ENCODE measurements at places on chromosomes 4 and X.

DNA sequence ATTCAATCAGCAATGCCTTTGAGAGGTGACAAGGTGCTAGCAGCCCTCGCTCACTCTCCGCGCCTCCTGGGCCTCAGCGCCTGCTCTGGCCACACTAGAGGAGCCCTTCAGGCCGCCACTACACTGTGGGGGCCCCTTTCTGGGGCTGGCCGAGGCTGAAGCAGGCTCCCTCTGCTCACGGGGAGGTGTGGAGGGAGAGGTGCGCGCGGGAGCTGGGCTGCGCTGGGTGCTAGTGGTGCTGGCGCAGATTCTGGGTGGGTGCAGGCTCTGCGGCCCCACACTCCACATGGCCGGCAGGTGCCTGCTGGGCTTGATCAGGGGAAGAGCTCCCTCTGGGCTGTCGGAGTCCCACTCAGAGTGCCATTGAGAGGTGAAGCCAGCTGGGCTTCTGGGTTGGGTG, 351.0 kb downstream of the GASK1B start:
- DNase-seq = no peak

GRCh38 chrX:21167494-21167893, 206.7 kb upstream of the CNKSR2 start:
- DNase-seq = no peak

DNA sequence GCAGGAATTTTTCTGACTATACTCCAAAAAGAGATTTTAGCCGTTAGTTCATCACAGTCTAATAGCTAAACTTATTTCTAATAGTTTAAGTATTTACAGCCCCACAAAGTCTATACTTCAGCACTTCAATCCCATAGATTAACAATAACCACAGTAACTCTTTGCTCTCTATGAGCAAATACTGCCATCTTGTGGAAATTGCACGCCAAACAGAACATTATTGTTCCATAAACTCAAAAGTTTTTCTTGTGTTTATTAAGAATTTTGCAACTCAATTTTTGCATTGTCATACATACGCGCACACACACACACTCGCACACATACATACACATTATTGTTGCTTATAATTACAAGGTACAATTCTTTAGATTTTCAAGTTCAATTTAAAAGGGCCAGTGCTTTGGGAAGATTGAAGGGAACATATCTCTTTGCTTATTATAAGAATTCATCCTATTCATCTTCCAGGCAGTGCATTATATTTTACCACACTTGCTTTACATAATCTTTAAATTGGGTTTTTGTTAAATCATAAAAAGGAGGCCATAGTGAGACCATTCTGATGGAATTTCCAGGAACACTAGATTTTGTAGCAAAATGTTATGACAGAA, 63.8 kb upstream of the ATOH1 start:
- peak; percentile 14 for DNase-seq

DNA sequence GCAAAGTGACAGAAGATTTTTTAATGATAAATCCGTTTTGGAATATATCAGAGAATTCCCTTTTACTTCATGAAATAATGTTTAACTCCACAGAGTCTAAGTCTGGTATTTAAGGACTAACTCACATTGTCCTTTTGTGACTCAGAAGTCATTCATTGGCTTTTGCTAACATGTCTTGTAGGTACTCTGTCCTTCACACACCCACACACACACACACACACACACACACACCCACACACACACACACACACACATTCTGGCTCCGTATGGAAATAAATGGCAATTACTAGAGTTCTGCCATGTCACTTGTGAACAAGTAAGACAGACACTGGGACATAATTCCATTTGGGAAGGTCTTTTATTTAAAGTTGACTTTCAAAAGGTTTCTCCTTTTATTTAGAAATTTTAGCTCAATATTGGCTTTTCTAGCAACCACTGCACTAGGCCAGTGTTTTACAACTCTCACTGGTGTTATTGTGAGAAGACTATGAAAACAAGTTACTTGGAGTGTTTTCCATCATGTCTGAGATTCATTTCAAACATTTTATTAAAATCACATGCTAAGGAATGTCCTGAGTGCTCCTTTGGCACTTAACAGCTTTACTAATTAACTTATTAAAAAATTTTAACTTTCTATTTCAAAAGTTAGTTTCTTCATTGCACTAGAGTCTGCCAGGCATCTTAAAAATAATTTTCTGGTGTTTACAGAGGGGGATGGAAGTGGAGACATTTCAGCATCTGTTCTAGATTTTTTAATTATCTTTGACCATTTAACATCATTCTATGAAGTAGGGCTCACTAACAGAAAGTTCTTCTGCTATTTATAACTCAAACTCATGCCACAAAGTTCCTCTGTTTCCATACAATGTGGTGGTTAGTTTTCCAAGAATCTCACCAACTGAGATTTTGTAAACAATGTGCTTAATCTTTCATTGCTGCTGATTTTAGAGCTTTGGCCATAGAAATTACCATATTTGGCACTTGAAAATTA, 240.3 kb upstream of the GPC4 start:
- no peak for DNase-seq

DNA sequence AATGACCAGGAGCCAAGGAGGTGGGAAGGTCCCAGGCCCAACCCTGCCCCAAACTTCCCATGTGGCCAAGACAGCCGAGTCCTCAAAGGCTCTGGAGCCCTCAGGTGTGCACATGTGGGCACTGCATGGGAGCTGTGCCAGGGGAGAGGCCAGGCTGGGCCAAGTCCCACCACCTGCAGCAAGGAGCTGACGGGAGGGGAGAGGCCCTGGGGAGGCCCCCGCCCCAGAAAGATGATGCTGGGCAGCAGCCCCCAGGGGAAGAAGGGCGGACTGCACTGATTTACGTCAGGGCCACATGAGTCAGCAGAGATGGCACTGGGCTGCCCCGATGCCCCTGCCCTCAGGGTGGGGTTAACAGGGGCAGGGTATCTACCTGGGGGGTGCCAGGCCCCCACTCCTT, 1.4 kb downstream of the L1CAM start:
- DNase-seq = no peak

Data from adrenal gland (tissue), 19 donors.